ENCODE measurements at places on chromosomes 2 and 18.

- no peak for DNase-seq
These were observed 675.5 kb upstream of the SLC8A1 start for GRCh38 chr2:41127351-41127750.

DNA sequence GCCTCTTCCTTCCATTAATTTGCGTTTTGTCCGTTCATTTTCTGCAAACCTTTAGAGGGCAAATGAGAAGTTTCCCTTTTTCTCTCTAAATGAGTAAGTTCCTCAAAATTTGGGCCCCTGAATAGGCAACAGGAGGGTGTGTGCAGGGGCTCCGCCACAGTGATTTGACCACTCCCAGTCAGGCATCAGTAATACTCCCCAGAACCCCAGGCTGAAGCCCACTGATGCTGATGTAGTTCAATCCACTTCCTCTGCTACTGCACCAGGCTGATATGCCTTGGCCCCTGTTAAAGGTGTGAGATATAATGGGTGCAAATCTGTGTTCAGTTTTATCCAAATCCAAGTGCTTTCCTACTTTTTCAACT lies 1150.0 kb downstream of the RPIA start:
- no peak for DNase-seq

DNA sequence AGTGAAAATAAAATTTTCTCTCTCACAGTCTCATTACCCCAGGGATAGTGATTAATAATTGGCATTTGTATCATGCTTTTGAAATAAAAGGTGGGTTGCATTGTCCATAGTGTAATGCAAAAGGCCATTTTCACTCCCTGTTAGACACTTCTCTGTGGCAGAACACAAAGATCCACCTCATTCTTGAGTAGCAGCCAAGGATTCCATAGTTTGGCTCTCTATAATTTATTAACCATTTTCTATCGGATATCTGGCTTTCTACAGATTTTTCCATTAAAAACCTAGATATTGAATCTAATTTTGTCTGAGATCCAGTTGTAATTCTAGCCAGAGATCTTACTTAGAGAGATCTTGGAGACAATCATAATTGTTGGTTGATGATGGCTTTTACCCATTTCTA lies 39.0 kb downstream of the CDCA7 start:
- DNase-seq = no peak

GRCh38 chr2:228876276-228876675 lies 394.8 kb downstream of the PID1 start:
- DNase-seq = no peak

DNA sequence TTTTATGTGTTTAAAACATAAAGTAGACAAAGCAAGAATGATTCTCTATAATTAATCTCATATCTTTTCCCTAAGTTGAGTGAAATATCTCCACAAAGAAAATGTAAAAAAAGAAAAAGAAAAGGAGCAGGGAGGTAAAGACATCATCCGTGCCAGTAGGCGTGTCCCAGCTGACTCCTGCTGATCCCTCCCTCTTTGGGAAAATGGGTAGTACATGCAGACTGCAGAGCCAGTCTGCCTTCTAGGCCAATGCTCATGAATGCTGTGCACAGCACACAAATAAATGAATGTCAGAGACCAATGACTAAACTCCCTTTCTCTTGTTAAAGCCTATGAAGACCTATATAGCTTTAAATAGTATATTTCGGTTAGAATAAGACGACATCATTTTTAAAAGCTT lies 64.7 kb downstream of the RAPH1 start:
- DNase-seq = no peak

- no peak for DNase-seq
These were observed 24.4 kb downstream of the ABHD3 start for GRCh38 chr18:21680161-21680560.

DNA sequence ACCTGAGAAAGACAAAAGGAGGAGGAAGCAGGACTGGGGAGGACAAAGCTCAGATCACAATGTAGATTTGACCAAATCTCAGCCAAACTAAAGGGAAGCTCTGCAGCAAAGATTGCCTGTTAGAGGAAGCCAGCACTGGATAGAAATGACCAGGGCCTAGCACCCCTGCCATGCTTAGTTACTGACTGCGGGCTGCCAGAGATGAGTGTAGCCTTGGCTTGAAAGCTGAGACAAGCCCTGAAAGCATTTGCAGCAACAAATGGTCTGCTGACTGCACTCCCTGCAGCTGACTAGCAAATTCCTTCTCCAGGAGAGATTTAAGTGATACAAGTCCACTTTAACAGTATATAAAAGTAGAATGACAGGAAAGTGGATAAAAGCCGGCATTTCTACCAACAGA lies 140.9 kb upstream of the CRIM1 start:
- DNase-seq = no peak

DNA sequence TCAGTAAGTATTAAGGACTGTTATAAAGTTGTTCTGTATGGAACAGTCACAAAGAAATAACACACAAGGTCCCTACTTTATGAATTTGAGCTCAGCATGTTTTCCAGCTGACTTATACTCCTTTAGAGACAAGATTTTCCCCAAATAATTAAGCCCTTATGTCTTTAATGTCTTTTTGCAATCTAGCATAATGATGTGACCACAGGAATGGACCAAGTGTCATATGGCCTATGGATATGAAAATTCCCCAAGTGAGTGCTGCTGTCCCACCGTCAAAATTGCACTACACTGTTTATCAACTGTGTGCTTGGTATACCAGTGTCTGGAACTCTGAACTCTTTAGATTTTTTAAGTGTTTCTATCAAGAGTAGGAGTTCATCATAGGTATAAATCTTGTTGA lies 369.6 kb downstream of the PID1 start:
- no peak for DNase-seq

- no peak for DNase-seq
These were observed 298.4 kb downstream of the NDUFA10 start for GRCh38 chr2:239726631-239727181.

DNA sequence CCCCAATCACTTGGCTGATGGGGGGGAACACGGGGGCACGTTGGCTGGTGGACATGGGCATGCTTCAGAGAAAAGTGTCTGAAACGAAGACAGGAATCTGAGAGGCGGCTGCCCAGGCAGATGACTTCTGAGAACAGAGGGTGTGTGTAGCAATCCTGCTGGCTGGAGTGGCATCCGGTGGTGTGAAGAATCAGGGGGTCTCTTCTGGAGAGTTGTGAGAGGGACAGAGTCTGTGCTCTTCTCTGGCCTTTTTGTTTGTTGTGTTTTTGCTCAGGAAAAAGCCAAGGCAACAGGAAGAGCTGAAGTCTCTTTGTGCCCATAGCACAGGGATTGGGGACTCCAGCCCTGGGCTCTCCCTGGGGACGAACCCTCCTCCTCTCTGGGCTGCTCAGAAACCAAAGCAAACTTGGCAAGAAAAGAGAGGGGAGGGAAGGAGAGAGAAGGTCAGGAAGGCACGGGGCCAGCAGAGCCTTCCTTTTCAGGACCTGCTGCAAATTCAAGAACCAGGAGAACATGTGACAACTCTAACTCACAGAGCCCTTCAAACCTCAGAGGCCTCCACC lies 97.0 kb upstream of the SMAD2 start:
- DNase-seq = no peak

DNA sequence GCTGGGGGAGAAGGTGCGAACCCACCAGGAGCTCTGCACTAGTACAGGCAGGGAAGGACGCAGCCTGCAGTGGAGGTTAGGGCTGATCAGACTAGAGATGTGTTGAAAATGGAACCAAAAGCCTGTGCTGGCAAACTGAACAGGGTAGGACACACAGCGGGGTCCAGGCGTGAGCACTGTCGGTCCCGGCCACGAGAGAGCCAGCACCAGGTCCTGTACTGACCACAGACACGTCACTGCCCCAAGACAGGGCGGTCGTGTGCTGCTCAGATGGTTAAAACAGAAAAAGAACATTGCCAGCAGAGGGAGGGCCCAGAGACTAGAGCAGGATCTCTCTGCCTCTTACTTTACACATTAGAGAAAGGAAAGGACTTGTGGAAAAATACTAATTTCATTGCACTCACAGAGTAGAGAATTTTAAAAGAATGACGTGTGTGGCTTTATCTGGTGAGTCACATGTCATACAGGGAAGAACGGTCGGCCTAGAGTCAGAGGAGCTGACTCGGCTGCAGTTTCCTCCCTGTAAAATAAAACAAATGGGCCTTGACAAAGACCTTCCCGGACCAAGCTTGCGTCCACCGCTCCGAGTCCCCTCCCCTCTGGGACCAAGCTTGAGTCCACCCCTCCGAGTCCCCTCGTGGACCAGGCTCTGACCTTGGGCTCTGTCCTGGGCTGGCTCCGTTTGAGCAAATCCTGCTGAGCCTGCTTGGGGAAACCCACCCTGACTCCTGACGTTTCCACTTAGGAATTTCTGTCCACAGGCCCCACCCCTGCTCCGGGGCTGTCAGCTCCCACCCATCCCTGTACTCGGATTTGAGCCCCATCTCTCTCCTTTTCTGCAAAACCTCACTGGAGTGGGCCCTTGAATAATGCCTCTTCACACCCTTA lies 16.7 kb upstream of the ADI1 start:
- DNase-seq = peak; percentile 74

- no peak for DNase-seq
These were observed 25.4 kb downstream of the ASXL3 start for GRCh38 chr18:33603454-33603853.

GRCh38 chr2:10659898-10660568 lies 29.7 kb downstream of the NOL10 start:
- no peak for DNase-seq

- no peak for DNase-seq
These were observed 13.4 kb upstream of the NMI start for GRCh38 chr2:151302879-151303278.

- DNase-seq = no peak
These were observed 28.7 kb downstream of the SLC14A1 start for GRCh38 chr18:45752681-45753080.

DNA sequence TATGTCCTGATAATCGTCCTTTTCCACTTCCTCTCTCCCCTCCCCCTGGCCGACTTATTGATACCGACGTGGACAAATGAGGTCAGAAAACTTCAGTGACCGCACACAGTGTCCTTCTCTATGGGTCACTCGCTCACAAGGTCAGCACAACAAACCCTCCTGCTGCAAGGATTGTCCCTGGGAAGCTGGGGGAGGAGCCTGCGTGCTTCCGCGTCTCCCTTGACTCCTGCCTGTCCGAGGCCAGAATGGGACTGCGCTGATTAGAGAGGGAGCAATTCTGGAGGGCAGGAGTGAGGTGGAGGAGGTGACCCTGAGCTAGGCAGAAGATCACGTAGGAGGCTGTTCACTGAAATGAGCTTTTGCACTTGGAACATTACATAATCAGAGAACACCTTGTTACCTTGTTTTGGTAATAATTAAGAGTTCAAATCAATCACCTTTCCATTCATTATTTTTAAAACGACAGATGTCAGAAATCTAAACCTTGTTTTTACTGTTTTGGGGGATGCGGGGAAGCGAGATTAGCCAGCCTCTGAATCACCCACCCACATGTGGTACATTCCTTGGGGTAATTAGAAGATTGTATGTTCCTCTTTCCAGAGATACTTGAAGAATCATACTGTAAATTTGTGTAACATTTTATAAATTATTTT lies 70.6 kb downstream of the CTAGE1 start:
- no peak for DNase-seq
